Stimulated activated CD4-positive, alpha-beta T cell treated with anti-CD3 and anti-CD28 coated beads, Interleukin-1b, Interleukin-23, amount 100 ng/mL, for 1 hour (primary cell): ENCODE measurements at places on chromosomes 12 and 14.

DNA sequence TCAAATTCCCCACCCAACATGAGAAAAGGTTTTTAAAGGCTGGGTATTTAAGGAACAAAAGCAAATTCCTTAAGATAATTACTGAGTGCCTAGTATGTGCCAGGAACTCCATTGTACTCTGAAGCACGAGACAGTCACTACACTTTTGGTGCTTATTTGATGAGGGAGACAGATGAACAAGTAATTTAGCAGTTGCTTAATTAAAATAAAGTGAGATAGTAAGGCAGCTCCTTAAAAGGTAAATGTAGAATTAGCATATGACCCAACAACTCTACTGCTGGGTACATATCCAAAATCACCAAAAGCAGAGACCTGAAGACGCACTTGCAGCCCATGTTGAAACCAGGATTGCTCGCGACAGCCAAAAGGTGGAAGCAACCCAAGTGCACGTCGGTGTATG is 21.3 kb downstream of the POLE start:
- DNase-seq: no peak

DNA sequence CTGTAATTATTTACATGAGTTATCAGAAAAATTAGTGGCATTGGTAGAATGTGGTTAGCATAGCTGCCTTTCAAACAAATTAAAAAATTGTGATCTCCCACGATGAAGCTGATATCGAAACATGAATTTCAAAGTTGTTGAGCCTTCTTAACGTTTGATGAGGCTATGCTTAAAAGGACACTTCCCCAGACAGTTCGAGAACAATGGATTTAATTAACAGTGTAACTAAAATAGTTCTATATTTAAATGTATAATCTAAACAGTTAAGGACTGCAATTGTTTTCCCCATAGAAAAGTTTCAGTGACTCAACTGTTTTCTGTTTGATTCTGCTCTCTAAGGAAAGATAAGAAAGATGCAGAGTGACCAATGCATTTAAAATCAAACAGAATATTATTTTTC is 1.6 kb downstream of the CLEC2B start:
- no peak for DNase-seq

DNA sequence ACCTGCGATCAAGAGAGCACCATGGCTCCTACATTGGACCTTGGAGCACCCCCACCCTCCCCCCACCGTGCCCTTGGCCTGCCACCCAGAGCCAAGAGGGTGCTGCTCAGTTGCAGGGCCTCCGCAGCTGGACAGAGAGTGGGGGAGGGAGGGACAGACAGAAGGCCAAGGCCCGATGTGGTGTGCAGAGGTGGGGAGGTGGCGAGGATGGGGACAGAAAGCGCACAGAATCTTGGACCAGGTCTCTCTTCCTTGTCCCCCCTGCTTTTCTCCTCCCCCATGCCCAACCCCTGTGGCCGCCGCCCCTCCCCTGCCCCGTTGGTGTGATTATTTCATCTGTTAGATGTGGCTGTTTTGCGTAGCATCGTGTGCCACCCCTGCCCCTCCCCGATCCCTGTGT is 1.8 kb upstream of the RNU7-1 start:
- DNase-seq: no peak

DNA sequence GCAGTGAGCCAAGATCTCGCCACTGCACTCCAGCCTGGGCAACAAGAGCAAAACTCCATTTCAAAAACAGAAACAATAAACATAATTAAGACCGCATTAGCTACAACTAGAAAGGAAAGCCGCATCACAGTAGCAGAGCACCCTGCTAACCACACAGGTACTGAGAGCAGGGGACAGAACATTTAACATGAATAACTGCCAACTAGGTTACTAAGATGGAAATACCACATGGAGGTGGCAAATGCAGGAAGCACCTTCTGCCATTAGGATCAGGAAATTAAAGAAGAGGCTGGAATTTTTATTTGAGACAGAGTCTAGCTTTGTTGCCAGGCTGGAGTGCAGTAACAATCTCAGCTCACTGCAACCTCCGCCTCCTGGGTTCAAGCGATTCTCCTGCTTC is 41.9 kb downstream of the CDC42BPB start:
- DNase-seq: no peak

- DNase-seq: no peak
Measured at GRCh38 chr12:121162985-121163384, 30.3 kb downstream of the P2RX7 start.

DNA sequence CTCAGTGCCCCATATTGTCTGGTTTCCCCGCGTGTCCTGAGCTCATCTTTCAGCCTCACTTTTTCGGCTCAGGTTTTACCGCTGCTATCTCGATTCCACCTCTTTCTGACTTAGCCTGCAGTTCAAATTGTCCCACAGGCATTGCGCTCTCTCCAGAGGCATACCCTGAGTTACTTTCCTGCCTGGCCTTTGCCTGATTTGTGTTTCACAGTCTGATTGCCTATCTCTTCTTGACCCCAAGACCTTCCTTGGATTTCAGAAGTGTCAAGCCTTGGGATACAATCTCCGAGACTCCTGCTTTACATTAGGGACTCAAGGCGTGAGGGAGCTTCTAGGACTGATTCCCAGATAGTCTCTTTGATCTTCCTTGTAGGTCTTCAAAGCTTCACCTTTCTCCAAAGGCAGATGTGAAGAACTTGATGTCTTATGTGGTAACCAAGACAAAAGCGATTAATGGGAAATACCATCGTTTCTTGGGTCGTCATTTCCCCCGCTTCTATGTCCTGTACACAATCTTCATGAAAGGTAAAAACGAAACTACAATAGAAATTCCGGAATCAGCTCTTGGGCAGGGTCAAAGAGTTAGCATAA is 629 bp downstream of the LETMD1 start:
- no peak for DNase-seq

DNA sequence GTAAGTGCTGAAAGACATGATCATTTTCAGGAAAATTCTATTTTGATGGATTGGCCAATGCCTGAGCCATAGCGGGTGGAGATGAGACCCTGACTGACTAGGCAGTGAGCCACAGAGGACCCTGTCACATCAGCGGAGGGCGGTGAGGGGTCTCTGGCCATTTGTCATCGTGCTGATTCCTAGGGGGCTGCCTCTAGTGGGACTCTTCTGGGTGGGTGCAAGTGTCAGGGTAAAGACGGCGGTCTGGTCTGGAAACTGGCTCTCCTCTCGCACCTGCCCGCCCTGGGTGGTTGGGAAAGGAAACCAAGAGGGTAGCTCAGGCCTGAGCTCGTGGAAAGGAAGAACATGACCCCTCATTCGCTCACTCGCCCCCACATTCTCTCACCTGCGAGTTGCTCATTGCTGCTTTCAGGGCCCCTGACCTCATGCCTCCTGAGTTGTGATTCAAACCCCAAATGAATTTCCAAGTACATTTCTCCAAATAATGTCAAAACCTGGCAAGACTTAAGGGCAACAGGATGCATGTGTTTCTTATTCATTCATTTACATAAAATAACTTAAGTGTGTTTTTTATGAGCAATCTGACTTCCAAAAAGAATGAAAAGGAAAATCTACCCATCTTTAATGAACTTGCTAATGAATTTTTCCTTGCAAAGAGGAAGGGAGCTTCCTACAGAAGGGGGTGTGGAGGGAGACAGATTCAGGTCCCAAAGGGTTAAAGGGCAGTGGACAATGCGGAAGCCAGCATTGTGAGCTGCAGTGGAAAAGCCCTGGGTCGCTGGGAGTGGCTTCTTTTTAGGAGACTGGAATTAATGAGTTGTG is 12.8 kb downstream of the MEG3 start:
- no peak for DNase-seq

DNA sequence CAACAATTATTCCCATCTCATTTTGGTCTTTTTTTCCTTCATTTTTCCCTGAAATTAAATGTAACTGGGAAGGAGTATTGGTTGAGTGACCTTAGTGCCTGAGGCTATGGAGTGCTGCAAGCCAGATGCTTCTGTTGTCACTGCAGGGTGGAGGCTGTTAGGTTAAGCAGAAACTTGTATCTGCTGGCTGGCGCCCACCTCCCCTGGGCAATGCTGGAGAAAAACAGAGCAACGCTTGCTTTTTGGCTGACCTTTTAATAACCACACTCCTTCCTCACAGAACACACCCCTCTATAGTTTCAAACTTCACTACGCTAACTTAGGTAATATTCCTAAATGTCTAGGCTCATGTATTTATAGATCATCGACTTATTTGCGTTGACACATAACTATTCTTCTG is 583.5 kb upstream of the NOVA1 start:
- DNase-seq: no peak

DNA sequence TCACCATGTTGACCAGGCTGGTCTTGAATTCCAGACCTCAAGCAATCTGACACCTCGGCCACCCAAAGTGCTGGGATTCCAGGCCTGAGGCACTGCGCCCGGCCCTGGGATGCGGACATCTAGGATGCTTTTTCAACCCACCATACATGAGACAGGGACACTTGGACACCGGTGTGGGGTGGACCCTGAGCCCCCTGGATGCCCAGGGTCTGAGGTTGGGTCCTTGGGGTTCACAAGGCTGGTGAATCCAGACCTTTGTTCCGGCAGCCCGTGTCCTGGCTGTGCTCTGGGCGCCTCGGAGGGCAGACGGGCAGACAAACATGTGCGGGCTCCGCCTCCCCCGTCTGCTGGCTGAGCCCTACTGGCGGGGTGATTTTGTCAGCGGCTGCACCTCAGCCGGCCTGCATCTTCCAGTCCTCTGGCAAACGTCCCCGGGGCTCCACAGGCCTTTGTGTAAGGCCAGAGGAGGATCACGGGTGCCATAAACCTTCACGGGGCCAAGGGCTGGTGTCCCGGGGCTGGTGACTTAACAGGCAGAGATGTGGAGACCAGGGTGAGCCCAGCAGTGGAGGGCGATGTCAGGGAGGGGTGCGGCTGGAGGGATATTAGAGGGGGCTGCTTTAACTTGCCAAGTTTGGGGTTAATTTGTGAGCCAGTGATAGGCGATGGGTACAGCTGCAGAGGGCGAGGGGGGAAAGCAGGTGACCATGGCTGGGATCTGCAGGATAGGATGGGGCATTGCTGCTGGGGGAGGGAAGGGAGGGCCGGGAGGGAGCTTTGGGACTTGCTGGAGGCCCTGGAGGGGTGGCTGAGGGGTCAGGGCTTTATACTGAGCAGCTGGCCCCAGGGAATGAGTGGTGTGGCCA is 5.8 kb downstream of the ASPG start:
- DNase-seq: no peak

GRCh38 chr14:77809011-77809410 is 9.1 kb downstream of the ADCK1 start:
- no peak for DNase-seq

- DNase-seq: no peak
Measured at GRCh38 chr14:48398675-48399282, 723.4 kb upstream of the MDGA2 start.

GRCh38 chr12:57772429-57773322 is at the start of gene EEF1AKMT3:
Gene EEF1AKMT3, plus strand, starts transcription at chr12:57772614. Its CDS starts 111 bp downstream, at chr12:57772725.
- DNase-seq: no peak

- DNase-seq: no peak
Measured at GRCh38 chr14:70098250-70098809, 90.4 kb downstream of the SLC8A3 start.
